Stimulated activated CD4-positive, alpha-beta T cell treated with anti-CD3 and anti-CD28 coated beads, Interleukin-12 subunit alpha, Interleukin-12 subunit beta, amount 100 ng/mL, for 48 hours (primary cell): ENCODE measurements at places on chromosomes 3 and 15.

GRCh38 chr3:154244644-154245043 is 79.6 kb downstream of the DHX36 start:
- DNase-seq, result no peak

DNA sequence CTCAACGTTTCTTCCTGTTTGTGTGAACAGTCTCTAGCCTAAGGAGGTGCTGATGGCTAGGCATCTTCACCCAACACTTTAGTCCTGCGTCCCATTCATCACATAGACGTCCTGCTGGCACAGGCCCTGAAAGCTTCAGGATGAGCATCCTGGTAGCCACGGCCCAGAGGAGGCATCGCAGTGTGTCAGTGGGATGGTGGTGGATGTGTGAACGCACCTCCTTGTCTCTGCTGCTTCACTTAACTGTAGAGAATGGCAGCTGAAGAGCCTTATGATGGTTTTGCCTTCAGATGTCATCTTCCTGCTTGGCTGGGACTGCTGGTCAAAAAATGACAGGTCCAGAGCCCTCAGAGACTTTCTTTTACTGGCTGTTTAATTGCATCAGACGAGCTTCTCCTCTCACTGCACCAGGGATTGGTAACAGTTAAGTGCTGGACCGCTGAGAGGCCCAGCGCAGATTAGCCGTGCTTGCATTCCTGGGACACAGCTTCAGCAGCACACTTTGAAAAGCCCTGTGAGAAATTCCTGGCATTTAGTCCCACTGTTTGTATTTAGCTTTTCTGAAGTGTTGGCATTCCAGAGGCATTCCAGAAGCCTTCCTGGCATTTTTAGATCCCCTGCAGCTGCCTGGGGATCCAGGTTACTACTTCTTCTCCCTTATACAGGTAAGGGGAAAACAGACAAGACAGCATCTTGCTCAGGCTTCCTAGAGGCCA is 132.4 kb upstream of the PLXNA1 start:
- DNase-seq, result no peak

DNA sequence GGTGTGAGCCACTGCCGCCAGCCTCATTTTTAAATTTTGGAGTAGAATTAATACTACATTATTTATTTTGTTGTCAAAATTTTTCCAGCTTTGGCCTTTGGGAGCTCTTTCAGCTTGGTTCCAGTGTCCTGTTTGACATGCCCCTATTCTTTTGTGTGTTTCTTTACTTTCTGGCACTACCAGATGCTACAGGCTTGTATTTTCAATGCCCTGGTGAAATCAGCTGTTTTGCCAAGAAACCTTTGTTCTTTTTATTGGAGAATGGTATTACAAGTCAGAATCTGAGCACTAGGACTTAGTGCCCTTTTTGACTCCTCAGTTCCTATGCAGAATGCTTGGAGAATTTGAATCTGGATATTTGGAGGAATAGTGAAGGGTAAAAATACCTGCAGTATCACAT is 26.6 kb downstream of the RNF111 start:
- no peak for DNase-seq

GRCh38 chr15:94258246-94258645 is 26.9 kb downstream of the MCTP2 start:
- DNase-seq, result no peak

GRCh38 chr3:4809922-4810321 is 169.3 kb upstream of the BHLHE40 start:
- no peak for DNase-seq

- DNase-seq, result no peak
Measured at GRCh38 chr3:155702745-155703591, 41.9 kb downstream of the PLCH1 start.

DNA sequence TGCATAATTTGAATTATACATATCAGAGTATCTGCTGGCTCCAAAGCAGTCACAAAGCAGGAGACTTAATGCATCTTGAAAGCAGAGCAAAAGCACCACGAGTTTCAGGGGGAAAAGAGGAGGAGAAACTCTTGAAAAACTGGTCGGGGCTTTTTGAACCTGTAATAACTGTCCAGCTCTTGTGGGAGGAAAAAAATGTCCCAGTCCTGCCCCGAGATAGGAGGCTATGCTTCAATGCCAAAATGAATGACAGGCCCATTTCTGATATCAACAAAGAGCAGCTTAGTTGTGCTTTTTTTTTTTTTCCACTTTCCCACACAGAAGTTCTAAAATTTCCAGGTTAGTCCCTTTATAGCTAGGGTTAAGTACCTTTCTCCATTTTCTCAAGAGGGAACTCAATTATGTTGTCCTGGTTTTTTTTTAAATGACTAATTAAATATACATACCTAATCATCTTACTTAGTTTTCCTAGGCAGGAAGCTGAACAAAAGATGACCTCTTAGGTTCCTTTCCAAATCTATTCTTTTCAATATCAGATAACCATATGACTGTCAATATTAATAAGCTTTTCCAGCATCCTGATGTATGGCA is 120.2 kb downstream of the TFDP2 start:
- no peak for DNase-seq
